ENCODE measurements at places on chromosomes 6 and 20.

GRCh38 chr20:13638162-13638495 lies 603 bp downstream of the TASP1 start:
- DNase-seq = no peak

- DNase-seq = no peak
Observed at GRCh38 chr6:168793649-168794048, 352.7 kb downstream of the SMOC2 start.

- DNase-seq = no peak
Observed at GRCh38 chr6:43727634-43728033, 40.0 kb upstream of the MRPS18A start.

- no peak for DNase-seq
Observed at GRCh38 chr6:118029967-118030366, 122.9 kb downstream of the SLC35F1 start.

DNA sequence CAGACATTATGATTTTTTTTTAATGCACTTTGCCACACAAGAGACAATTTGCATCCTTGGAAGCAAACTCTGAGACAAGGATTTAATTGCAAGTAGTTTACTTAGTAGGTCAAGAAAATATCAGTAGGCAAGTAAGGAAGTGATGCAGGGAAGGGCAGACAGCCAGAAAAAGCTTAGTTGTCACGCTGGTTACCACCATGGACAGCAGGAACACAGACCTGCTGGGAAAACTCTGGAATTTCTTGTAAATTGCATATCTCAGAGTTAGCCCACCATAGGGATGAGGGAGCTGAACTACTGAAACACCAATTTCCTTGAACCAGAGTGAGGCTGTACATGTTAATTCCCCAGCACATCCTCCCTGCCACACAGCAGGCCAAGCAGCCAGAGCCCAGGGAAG lies 92.7 kb downstream of the L3MBTL3 start:
- no peak for DNase-seq

GRCh38 chr6:149089510-149089909 lies 228.0 kb upstream of the TAB2 start:
- DNase-seq = no peak

GRCh38 chr20:36591854-36592641 lies 13.5 kb upstream of the RAB5IF start:
- DNase-seq = no peak

DNA sequence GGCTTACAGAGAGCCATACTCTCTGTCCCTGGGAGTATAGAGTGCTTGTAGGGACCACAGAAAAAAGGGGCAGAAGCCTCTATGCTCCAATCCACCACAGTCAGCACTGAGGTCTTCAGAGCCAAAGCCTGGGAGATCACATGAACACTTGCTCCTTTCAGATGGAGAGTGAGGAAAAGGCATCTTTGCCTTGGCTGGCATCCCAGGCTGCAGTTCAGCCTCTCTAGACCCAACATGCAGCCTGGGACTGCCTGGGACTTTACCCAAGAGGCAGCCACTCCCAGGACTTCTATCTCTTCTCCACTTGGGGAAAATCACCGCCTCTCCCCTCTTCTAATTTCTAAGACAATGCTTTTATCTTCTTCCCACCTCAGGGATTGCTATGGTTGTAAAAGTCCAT lies 46.5 kb upstream of the MYLIP start:
- no peak for DNase-seq

DNA sequence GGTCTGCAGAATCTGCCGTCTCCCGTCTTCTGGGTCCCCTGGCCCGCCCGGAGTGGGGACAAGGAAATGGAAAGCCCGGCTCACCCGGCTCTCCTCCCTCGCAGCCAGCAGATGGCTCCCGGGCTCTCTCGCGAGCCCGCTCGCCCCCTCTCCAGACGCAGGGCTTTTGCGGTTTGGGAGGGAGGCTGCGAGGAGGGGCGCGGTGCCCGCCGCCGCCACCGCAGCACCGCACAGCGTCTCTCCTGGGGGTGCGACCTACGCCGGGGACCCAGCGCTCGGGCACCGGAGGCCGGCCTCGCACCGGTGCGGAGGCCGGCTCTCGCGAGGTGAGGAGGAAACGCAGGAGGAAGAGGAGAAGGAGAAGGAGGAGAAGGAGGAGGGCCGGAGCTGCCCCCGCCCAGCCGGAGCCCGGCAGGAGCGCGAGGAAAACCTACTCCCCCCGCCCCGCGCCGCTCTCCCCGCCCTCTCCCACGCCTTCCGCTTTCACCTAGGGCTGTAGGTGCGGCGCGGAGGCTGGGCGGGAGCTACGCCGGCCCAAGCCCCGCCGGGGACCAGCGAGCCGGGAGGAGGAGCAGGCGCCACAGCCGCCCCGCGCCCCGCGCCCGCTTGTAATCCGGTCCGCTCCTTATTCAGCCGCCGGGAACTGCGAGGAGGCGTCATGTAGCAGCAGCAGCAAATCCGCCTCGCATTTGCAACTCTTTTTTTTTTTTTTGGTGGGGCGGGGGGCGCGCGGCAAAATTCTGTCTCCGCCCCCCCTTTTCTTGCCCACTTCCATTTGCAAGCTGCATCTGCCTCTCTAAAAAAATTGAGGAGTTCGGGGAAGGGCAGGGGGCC lies at the start of gene CARMIL1:
Gene CARMIL1 (plus strand): TSS at position 461 of the 834 bp plus-strand sequence. CDS start 422 bp downstream, outside the sequence.
- DNase-seq = peak; percentile 66

- no peak for DNase-seq
Observed at GRCh38 chr6:15150207-15150606, 95.7 kb upstream of the JARID2 start.

DNA sequence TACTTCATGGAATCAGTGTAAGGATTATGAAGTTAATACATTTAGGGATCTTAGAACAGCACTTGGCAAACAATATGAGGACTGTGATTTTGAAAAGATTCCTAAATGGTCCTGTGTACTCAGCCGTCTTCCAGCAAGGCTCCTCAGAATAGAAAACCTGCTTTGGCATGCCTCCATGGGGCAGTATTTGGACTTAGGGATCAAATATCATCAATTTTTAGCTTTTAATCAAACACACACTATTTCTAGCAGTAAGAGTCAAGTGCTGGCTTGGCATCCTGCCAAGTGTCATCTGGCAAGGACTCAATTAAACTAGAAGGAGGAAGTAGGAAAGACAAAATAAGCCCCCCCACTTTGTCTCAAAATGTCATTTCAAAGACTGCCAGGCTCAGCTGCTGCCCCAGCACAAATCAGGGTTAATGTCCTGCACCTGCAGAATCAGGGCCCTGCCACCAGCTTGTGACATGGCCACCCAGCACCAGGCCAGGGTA lies 40.8 kb downstream of the IYD start:
- DNase-seq = no peak
